ENCODE measurements at places on chromosomes 3 and 15.

- DNase-seq = no peak
These were observed 63.1 kb downstream of the PIK3CB start for GRCh38 chr3:138771585-138771984.

DNA sequence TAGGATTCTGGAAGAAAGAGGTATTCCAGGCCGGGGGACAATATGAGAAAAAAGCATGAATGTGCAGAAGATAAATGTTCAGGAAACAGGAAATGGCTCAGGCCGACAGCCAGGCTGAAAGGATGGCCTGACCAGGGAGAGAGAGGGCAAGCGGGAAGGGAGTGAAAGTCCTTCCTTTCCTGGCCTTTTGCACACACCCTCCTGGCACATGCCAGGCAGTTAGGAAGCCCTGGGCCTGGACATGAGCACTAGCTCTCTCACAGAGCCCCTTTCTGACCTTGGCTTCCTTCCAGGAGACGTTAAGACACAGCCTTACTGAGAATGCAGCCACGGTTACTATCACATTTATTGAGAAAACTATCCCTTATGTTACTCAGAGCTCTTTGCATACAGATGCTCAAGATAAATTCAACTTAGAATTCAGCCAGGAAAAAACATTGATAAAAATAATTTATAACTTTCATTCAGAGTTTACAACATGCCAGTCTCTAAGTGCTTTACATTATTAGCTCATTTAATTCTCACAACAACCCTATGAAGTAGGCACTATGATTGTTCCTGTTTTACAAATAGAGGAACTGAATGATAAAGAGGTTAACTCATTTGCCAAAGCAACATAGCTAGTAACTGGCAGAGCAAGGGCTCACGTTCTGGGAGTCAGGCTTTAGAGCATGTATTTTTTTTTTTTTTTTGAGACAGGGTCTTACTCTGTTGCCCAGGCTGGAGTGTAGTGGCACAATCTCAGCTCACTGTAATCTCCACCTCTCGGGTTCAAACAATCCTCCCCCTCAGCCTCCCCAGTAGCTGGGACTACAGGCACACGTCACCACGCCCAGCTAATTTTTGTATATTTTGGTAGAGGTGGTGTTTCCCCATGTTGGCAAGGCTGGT, 39.4 kb upstream of the SMAD3 start:
- peak; percentile 58 for DNase-seq

DNA sequence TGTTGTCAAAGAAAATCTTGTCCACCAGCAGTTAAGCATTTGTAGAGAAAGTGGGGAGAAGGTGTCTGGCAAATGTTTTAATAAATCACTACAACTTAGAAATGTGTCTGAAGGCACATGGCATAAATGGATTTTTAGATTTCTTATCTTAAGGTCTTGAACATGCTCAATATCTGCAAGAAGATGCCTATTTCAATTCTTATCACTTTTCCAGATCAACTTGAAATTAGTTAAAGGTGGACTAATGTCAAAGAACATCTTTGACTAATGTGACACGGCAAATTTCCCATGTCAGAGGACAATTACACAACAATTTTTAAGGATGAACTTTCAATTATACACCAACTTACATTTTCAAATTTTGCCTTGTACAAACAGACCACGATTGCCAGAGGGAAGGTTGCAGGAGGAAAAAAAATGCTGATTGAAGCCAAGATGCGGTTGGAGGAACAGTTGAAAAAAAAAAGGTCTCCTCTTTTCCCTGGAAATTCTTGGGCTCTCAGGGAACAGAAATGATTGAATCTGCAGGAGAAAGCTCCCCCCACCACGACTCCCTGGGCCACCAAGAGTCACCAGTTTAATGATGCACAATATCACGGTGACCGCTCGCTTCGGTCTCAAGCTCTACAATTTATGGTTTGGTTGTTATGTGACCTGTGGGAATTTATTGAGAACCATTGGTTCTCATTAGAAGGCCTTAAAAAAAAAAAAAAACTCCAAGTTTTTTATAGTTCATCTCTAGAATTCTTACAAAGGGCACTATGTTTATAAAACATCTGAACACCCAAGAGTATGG, 507.6 kb upstream of the ADAMTS9 start:
- no peak for DNase-seq

DNA sequence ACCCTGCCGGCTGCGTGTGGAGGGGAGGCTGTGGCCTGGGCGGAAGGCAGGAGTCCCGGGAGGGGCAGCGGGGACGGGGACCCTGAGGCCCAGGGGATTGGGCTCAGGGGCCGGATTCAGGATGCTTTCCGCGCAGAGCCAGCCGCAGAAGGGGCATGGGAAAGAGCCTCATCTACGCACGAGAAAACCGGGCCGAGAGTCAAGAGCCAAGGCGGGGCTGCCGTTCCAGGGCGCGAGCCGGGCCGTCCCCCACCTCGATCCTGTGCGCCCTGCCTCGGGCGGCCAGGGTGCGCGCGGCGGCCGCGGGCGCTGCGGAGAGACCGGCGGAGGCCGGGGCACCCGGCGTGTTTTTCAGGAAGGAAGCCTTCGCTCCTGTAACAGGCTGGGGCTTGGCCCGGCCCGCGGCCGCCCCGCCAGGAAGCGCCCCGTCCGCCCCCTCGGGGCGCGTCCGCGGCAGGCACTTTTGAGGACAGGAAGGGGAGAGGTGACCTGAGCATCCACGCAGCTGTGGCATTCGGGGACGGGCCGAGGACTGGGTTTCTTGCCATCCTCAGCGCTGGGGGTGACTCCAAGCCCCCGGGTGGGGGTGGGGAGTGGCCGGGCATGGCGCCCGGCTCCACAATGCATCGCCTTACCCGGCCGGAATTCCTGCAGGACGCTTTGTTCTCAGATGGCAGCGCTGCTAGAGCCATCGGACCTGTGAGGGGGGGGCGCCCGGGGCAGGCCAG, 62.3 kb upstream of the GATA2 start:
- DNase-seq = no peak

- DNase-seq = peak; percentile 83
These were observed 71.9 kb downstream of the MGLL start for GRCh38 chr3:127750226-127751031.

DNA sequence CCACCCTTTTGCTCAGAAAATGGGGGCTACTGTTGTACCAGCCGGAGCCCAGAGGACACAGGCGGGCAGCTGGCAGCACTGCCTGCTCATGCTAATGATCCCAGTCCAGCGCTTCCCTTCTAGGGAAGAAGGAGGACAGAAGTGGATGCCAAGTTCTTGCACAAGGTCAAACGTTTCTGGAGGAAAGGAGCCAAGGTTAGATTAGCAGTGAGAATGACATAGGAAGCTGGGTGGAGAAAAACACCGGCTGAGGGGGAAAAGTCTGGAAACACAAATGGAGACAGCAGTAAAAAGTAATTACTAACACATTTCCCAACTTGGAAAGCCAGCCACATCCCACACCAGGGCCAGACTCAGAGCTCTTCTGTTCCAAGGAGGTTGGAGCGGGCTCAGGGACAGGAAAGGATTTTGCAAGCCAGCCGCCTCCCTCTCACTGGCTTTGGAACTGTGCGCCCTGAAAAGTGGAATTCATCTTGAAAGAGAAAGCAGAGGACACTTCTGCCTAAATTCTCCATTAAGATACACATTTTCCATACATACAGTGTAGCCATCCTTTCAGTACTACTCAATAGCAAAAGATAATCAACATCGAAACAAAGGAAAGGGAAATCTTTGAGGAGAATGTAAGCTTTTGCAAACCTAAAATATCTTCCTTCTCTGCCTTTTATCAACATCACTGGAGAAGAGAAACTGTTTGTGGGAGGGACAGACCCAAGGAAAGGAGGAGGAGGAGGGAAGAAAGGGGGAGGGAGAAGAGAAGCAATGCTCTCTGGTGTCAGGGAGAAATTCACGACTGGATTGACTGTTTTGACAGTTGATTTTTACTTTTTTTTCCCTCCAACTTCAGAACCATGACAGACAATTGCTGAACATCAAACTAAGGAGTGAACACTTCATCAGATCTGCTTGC, 133.6 kb downstream of the CD47 start:
- peak; percentile 87 for DNase-seq

DNA sequence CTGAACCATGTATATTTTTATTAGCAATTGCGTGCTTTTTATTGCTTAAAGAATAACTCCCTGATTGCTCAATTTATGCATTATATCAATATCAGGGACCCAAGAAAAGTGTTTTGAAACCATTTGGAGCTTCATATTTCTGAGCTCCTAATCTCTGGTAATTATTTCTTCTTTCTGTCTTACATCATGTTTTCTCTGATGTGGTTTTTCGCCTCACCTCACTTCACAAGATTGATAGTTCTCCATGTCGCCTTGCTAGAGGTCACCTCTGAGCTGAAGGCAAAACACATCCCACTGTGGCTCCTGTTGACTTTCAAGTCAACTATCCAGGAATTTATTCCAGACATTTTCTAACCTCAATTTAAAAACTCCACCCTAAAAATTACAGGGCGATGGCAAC, 837.4 kb downstream of the CADM2 start:
- DNase-seq = no peak

GRCh38 chr3:16474216-16474615, 39.3 kb downstream of the RFTN1 start:
- DNase-seq = no peak
